Stimulated activated CD4-positive, alpha-beta T cell treated with anti-CD3 and anti-CD28 coated beads, Interleukin-4, amount 100 ng/mL, for 1 hour (primary cell): ENCODE measurements at places on chromosomes 1 and 21.

DNA sequence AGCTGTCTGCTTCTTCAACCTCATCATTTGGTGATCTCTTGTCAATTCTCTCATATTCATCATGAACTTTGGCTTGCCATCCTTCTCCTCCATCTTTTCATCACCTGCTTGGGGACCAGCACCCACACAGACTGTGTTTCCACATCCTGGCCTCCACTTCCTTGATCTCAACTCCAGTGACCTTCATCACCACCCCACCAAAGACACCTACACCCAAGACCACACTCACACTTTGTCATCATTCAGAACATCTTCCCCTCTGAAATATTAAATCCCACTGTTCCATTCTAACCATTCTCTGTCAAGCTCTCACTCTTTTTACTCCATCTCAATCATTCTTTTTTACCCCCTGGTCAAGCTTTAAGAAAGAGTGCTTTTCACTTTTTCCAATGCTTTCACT, 115.5 kb upstream of the VAV3 start:
- DNase-seq = no peak

- DNase-seq = no peak
Observed at GRCh38 chr21:45887120-45887611, 94.4 kb upstream of the COL6A1 start.

- no peak for DNase-seq
Observed at GRCh38 chr1:165632491-165632890, 1.5 kb downstream of the MGST3 start.

GRCh38 chr21:35172231-35172630, 123.1 kb upstream of the RUNX1 start:
- no peak for DNase-seq

DNA sequence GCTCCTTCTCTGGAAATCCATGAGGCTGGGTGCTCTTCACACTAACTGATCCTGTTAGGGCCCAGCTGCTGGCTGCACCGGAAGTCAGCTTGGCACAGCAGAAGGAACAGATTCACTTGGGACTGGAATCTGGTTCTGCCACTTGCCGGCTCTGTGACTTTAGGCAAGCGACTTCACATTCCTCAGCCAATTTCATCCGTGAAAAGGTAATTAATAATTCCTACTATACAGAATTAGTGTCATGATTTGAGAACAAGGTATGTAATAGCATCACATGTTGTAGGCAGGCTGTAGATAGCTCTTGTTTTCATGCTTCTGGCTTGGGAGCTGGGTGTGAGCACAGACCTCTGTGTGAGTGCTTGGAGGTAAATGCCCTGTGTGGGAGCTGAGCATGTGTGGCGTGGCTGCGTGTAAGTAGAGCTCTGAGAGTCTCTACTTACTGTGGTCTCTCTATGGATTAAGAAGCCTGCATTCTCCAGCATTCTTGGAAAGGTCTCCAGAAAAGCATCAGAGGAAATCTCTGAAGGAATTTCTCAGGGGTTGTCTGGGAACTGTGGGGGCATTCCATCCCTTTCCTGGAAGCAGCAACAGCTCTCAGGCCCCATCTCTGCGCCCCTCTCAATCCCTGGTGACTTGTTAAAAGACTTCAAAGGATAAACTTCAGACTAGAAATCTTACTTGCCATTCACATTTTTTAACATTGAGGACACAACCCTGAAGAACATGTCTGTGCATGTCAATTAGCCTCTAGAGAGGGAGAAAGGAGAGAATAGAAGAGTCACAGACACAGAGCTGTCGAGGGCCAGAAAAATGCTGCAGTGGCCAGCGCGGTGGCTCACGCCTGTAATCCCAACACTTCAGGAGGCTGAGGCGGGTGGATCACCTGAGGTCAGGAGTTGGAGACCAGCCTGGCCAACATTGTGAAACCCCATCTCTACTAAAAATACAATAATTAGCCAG, 47.7 kb upstream of the PPM1J start:
- no peak for DNase-seq

- DNase-seq = no peak
Observed at GRCh38 chr1:111085676-111086075, 54.2 kb downstream of the DRAM2 start.

DNA sequence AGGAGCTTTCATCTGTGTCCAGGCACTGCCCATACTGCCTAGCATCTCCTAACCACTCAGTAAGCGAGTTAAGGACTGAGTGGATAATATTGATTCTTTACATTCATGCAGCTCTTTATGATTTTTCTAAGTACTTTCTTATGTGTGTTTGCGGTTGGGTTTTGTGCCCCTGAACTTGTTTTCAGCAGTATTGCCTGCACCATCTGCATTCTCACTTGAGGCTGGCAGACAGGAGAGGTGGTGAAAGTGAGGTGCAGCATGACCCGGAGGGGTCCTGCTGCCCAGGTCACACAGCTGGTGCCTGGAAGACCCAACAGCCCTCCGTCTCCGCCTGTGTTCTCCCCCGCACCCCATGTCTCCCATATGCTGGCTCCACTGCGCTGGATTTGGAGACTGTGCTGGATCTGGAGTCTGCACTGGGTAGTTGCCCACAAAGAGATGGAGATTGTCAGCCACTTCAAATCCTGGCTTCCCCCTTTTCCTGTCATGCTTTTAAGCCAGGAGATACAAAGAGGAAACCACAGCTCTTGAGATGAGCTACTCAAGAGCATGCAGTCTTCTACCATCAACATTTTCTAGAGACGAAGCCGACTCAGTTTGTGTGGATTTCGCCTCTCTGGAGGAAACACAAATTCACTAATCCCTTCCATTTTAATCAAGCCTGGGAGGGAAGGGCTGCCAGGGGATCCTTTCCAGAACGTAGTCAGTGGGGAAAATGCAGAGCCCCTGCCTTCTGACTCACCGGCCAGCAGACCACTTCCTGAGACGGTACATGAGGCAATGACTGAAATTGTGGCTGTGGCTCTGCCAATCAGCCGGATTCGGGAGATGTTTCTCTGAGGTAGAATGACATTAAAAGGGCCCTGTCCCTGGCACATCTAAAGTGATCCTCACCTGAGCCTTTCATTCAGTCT, 71.7 kb upstream of the ANGPTL1 start:
- DNase-seq = no peak

DNA sequence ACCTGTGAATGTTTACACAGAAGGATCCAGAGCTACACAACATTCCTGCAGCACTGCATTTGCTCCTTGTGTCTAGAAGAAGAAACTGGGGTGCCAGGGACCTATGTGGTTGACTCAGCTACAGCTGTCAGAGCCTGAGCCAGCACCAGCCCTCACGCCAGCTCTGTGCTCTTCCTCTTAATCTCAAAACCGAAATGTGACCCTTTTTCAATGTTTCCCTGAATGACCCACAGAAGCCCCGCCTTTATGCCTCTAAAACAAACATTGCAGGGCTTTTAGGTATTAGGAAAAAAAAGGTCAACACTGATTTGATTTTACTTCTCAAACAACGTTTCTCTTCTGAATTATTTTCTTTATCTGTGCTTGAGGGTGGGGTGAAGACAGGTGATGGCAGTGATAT, 260.5 kb downstream of the DYRK1A start:
- DNase-seq = no peak
